WTC11 (cell line): ENCODE measurements at places on chromosomes 16 and 17. TPM values are rescaled to one million over a fixed set of nuclear protein-coding genes. Genes with fewer than 3 reads are reported as not detected.

DNA sequence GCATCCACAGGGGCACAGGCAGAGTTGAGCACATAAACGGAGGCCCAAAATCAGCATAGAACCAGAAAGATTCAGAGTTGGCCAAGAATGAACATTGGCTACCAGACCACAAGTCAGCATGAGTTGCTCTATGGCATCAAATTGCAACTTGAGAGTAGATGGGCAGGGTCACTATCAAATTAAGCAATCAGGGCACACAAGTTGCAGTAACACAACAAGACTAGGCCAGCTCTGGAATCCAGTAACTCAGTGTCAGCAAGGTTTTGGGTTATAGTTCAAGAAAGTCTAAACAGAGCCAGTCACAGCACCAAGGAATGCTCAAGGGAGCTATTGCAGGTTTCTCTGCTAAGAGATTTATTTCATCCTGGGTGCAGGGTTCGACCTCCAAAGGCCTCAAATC, 12.9 kb downstream of the G6PC1 start:
- H3K36me3 ChIP-seq, result no peaks in the 10 kb centered on the region
- H3K27ac ChIP-seq, result no peak overlapping the region
- no peak overlapping the region for H3K4me3 ChIP-seq
- H3K27me3 ChIP-seq, result no peaks in the 10 kb centered on the region
- peaks cover 8% of the 10 kb centered on the region for H3K4me1 ChIP-seq

DNA sequence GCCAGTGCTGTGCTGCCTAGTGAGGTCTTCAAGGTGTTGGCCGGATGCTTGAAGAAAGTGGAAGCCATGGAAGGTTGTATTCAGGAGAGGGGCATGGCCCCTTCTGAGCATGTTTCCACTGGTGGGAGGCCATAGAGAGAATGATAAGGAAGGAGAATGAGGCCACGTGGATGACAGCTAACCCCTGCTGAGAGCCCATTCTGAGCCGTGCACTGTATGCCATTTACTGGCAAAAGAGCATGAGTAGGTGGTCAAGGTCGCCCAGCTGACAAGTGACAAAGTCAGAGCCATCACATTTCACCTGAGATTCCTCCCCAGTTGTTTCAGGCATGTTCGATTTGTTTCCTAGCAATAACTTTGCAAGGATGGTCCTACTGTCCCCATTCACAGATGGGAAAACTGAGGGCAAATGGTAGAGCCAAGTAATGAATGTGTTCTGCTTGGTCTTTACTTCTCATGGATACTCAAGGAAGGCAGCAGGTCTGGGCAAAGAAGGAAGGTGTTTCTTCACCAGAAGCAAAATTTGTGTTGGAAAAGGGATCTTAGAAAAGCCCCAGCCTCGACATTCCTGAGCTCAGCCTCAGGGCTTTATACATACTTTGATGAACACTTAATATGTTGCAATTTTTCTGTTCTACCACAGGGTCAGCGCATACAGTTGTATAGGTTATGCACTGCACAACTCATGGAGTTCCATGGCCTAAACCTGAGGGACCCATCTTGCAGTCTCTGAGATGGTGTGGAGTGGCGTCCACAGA, 10.5 kb upstream of the NKD1 start:
- H3K4me3 ChIP-seq, result no peak overlapping the region
- peaks cover 3% of the 10 kb centered on the region; the same call in 1 of the 2 replicates for H3K27me3 ChIP-seq

The MYH3 gene
- 1.5 to 2.6 TPM (median 1.6 TPM) in 3 replicates for total RNA-seq

GRCh38 chr16:68202091-68202519, 33.8 kb downstream of the ESRP2 start:
- no peak overlapping the region for H3K4me3 ChIP-seq
- peak overlapping the region; percentile 76; the same call in 1 of the 2 replicates for H3K27ac ChIP-seq
- H3K36me3 ChIP-seq, result 0 out of 2 replicates have a peak, but pooled peaks cover 3% of the 10 kb centered on the region
- no peak for DNase-seq

The KRTAP3-1 gene
- total RNA-seq, result not detected in 3 replicates

GRCh38 chr16:56191156-56191815, at the start of gene GNAO1:
Gene GNAO1 (plus strand): TSS chr16:56191489. CDS start chr16:56192236, 747 bp downstream.
- H3K4me3 ChIP-seq, result peak within 1 kb of the TSS; percentile 77
- H3K36me3 ChIP-seq, result no peaks in the 10 kb centered on the region
- DNase-seq, result peak; percentile 71
- H3K27me3 ChIP-seq, result peaks cover 39% of the 10 kb centered on the region
- no peak within 1 kb of the TSS for H3K27ac ChIP-seq

- DNase-seq, result no peak
- H3K27me3 ChIP-seq, result no peaks in the 10 kb centered on the region
- peaks cover 21% of the 10 kb centered on the region for H3K4me1 ChIP-seq
- no peak overlapping the region for H3K4me3 ChIP-seq
These were observed 290.6 kb upstream of the CCL2 start for GRCh38 chr17:33964344-33964979.

The C17orf113 gene
- 1.9 to 2.8 TPM (median 2.5 TPM) in 3 replicates for total RNA-seq

The SPATA32 gene
- 0.14 to 0.15 TPM in 2 of 3 replicates, not detected in the other for total RNA-seq

The MYH8 gene
- total RNA-seq, result not detected in 3 replicates

DNA sequence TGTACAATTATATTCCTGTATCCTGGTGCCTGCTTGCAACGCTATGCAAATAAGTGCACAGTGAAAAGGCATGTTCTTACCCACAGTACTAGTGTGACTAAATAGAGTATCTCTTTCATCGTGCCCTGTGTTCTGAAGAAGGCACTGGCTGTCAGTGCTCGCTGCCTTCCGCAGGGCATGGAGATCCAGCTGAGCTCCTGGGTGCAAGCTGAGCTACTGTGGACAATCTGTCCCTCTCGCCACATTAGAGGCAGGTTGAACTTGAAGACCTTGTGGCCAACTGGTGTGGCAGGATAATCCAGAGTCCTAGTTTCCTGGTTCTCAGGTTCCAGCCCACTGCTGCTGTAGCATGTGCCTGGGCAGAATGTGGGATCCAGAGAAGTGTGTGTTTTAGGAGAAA, 1.9 kb upstream of the ST6GALNAC1 start:
- no peak overlapping the region for H3K4me3 ChIP-seq
- H3K4me1 ChIP-seq, result peaks cover 8% of the 10 kb centered on the region

- no peak overlapping the region for H3K4me3 ChIP-seq
- peaks cover 15% of the 10 kb centered on the region for H3K4me1 ChIP-seq
- no peak for DNase-seq
These were observed 30.4 kb downstream of the SOCS3 start for GRCh38 chr17:78329263-78330059.

The CDK5R1 gene
- total RNA-seq, result 9.0 to 9.9 TPM (median 9.2 TPM) in 3 replicates

The KIF2B gene
- not detected in 3 replicates for total RNA-seq

- no peaks in the 10 kb centered on the region for H3K36me3 ChIP-seq
- H3K27ac ChIP-seq, result no peak overlapping the region
- H3K27me3 ChIP-seq, result peaks cover 27% of the 10 kb centered on the region
- no peak for DNase-seq
These were observed 14.8 kb downstream of the ALOXE3 start for GRCh38 chr17:8103549-8103948.

The KRT40 gene
- total RNA-seq, result not detected in 3 replicates

GRCh38 chr17:348012-348411, 4.6 kb downstream of the RPH3AL start:
- no peak overlapping the region for H3K4me3 ChIP-seq
- no peak overlapping the region for H3K27ac ChIP-seq
- peaks cover 15% of the 10 kb centered on the region for H3K4me1 ChIP-seq
- no peaks in the 10 kb centered on the region for H3K36me3 ChIP-seq
- H3K27me3 ChIP-seq, result no peaks in the 10 kb centered on the region
- no peak for DNase-seq

DNA sequence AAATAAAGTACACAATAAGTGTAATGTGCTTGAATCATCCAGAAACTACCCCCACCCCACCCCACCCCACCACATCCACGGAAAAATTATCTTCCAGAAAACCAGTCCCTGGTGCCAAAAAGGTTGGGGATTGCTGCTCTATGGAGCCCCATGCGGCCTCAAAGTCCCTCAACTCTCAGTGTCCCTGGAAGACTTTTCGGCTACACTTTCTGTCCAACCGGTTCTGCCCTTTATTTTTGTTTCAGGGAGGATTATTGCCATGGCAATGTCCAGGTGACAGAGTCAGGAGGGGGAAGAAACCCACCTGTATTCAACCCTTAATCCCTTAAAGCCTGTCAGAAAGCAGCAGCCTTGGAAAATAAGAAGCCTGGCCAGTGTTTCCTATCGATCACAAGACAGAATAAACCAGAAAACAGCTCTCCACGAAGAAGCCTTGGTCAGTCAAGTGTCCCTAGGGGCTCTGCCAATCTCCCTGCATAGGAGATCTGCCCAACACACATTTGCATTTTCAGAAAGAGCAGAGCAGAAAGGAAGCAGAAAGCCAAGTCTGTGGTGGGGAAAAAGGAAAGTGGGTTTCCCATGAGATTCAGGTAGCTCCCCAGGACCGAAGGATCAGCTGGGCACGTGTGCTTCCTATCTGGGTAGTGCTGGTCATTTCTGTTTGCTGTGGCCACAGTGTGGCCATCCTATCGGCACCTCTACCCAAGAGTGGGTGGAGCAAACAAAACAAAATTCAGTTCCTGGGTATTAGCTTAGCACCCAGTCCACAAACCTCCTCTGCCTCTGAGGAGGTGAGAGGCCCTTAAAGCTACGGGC, 342.7 kb downstream of the SOX9 start:
- no peaks in the 10 kb centered on the region; the same call in 1 of the 2 replicates for H3K27me3 ChIP-seq
- no peak overlapping the region for H3K27ac ChIP-seq
- no peak overlapping the region for H3K4me3 ChIP-seq
- peaks cover 19% of the 10 kb centered on the region for H3K4me1 ChIP-seq

GRCh38 chr17:6701719-6702118, 11.4 kb downstream of the SLC13A5 start:
- H3K4me1 ChIP-seq, result peaks cover 6% of the 10 kb centered on the region
- peak; percentile 86 for DNase-seq
- H3K36me3 ChIP-seq, result no peaks in the 10 kb centered on the region
- H3K27ac ChIP-seq, result no peak overlapping the region

GRCh38 chr16:68046106-68046505, 23.0 kb downstream of the DUS2 start:
- DNase-seq, result no peak
- no peaks in the 10 kb centered on the region for H3K27me3 ChIP-seq
- H3K27ac ChIP-seq, result no peak overlapping the region
- peaks cover 9% of the 10 kb centered on the region for H3K36me3 ChIP-seq

- peaks cover 89% of the 10 kb centered on the region for H3K27me3 ChIP-seq
- H3K36me3 ChIP-seq, result no peaks in the 10 kb centered on the region
- H3K4me3 ChIP-seq, result peak overlapping the region; percentile 69
These were observed 52.0 kb upstream of the AMZ2 start for GRCh38 chr17:68195667-68196393.

The ANKS4B gene
- total RNA-seq, result 0.05 to 0.09 TPM (median 0.07 TPM) in 3 replicates

DNA sequence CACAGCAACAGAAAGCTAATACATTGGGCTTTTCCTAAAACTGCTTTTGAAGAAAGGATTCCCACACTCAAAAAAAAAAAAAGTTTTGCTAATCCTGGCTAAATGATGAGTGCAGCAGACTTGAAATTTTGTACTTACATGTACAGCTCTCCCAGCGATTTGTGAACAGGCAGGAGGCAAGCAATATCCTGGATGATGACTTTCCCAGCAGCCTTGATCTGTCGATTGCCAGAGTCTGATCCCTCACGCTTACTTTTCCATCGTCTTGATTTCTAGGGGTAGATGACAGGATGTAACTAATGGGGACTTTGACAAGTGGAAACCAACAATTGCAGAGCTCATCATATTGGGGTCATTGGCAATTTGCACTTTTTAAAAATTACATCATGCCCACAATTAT, 91.4 kb downstream of the WDR59 start:
- peaks cover 46% of the 10 kb centered on the region for H3K36me3 ChIP-seq
- DNase-seq, result no peak
- H3K27ac ChIP-seq, result peak overlapping the region; percentile 84; the same call in 1 of the 2 replicates
- peaks cover 12% of the 10 kb centered on the region for H3K4me1 ChIP-seq
- H3K4me3 ChIP-seq, result no peak overlapping the region

- H3K27me3 ChIP-seq, result no peaks in the 10 kb centered on the region
- H3K36me3 ChIP-seq, result no peaks in the 10 kb centered on the region
- no peak for DNase-seq
- no peak overlapping the region for H3K4me3 ChIP-seq
- H3K27ac ChIP-seq, result no peak overlapping the region
These were observed 75.4 kb upstream of the SDK2 start for GRCh38 chr17:73719588-73720071.

The TBC1D3D gene
- total RNA-seq, result 0.44 to 0.46 TPM in 2 of 3 replicates, not detected in the other

DNA sequence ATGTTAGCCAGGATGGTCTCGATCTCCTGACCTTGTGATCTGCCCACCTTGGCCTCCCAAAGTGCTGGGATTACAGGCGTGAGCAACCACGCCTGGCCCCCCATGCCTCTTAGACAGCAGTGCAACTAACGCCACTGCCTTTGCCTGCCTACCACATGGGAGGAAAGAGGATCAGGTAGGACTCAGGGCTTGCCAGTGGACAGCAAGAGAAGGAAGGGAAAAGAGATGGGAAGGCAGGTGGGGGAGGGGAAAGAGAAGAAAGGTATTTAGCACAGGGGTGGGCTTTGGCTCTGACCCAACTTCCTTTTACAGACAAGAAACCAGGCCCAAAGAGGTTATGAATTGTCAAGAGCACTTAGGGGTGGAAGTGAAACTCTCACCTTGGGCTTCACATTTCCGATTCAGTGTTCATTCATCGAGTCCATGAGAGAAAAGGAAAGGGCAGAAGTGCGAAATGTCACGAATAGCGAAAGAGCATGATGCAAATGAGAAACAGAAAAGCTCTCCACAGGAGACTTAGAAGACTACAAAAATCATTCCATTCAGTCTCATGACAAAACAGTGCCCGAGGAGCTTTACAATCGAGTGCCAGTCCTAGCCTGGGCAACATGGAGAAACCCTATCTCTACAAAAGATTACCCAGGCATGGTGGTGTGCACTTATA, 36.4 kb downstream of the CDK5R1 start:
- DNase-seq, result no peak
- no peaks in the 10 kb centered on the region for H3K36me3 ChIP-seq
- H3K4me1 ChIP-seq, result peaks cover 48% of the 10 kb centered on the region
- peaks cover 8% of the 10 kb centered on the region; the same call in 1 of the 2 replicates for H3K27me3 ChIP-seq
- H3K4me3 ChIP-seq, result no peak overlapping the region
- H3K27ac ChIP-seq, result peak overlapping the region; percentile 45

The KCNJ18 gene
- not detected in 3 replicates for total RNA-seq

The ACSM5 gene
- 0.16 to 0.17 TPM in 2 of 3 replicates, not detected in the other for total RNA-seq

GRCh38 chr16:7513429-7513828, 180.8 kb downstream of the RBFOX1 start:
- H3K4me3 ChIP-seq, result no peak overlapping the region
- DNase-seq, result peak; percentile 31
- no peak overlapping the region for H3K27ac ChIP-seq
- H3K36me3 ChIP-seq, result peaks cover 35% of the 10 kb centered on the region
- no peaks in the 10 kb centered on the region for H3K27me3 ChIP-seq

DNA sequence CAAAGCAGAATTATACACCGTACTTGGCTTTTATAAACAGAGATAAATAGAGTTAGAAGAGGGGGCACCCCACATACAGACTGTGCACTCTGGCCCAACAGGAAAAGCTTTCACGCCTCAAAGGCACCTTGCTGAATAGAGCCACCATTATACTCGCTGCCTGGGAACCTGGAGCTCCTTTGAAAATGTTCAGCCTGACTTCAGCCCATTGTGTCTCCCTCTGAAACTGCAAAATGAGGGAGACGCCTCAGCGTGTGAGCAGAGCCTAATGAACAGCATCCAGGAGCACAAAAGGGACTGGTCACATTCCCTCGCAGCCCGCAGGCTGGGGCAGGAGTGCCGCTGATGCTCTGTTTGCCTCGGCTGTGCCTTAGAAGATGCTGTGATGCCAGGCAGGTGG, 46.3 kb downstream of the ABCC12 start:
- H3K4me3 ChIP-seq, result no peak overlapping the region
- H3K27ac ChIP-seq, result no peak overlapping the region
- H3K4me1 ChIP-seq, result no peaks in the 10 kb centered on the region; the same call in 1 of the 2 replicates
- DNase-seq, result no peak
- H3K36me3 ChIP-seq, result no peaks in the 10 kb centered on the region

The CD300LD gene
- not detected in 3 replicates for total RNA-seq
